ENCODE measurements at places on chromosomes 2 and 18. TPM values are rescaled to one million over a fixed set of nuclear protein-coding genes. Genes with fewer than 3 reads are reported as not detected.

GRCh38 chr2:109406301-109406700 lies 207.5 kb downstream of the SEPTIN10 start:
- no peak for DNase-seq

DNA sequence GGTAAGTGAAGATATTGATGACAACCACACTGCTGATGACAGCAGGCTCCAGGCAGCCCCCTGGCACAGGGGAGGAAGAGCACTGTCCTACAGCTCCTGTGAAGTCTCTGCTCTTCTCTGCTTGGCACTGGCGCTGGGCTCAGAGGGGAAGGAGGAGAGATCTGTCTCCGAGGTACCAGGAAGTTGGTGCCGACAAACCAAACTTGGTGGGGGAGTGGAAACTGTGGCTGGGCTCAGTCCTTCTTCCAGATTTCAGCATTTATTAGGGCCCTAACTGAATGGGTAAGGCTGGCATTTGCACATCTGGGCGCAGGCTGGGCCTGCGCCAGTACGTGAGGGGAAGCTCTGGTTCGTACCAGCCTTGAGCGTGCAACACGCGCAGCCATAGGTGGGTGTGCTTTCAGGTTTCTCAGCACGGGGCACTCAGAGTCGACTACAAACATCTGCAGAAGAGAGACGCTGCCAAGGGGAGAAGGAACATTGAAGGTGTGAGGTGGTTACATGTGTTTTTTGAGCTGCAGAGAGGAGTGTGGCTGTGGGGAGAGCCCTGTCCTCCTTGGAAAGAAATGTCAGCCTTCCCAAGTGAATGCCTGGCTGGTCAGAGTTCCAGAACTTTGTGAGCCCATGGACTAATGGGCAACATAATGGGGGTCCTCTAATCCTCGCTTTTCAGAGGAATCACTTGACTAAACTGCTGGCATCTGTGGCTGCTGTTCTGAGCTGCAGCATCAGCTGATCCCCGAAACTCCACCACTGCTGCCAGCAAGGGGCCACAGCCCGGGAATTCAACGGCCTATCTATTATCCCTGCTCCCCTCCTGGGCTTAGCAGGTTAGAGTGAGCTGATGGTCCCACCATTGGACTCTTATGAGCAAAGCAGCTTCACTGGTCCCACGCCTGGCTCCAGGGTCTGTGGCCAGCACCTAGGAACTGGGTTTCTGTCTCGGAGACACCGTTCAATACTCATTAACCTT lies 55.2 kb upstream of the SEMA4C start:
- DNase-seq, result no peak

GRCh38 chr2:20631617-20632307 lies 19.1 kb downstream of the HS1BP3 start:
- no peak for DNase-seq

DNA sequence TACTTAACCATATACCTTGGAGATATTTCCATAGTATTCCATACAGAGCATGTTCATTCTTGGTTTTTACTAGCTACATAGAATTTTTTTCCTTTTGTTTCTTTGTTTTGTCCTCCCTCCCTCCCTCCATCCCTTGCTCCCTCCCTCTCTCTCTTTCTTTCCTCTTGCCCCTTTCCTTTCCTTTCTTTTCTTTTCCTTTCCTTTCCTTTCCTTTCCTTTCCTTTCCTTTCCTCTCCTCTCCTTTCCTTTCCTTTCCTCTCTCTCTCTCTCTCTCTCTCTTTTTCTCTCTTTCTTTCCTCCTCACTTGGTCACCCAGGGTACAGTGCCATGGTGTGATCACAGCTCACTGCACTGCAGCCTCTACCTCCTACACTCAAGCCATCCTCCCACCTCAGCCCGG lies 28.3 kb downstream of the RPL37A start:
- DNase-seq, result no peak

TMEM37 gene
- total RNA-seq, result 0.49 TPM

Data from K562 (cell line).